ENCODE measurements at places on chromosomes 4 and X. TPM values are rescaled to one million over a fixed set of nuclear protein-coding genes. Genes with fewer than 3 reads are reported as not detected.

DNA sequence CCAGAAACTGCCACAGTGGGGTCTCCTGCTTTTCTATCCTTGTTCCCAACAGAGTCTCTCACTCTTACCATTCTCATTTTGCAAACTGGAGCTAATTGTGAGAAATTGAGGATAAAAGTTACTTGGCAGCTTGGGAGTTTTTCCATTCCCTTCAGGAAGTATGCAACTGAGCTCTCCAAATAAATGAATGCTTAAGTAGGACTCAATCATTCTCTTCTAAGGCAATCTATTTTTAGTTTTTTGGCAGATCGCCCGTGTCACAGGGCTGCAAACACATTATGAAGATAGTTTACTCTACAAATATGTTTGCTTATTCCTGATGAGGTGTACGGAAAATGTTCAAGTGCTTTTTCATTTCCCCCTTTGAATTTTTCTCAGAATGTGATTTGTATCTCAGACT is 5.3 kb downstream of the ASB11 start:
- no peaks in the 10 kb centered on the region for H3K36me3 ChIP-seq
- H3K4me3 ChIP-seq: no peak overlapping the region
- H3K27ac ChIP-seq: no peak overlapping the region
- H3K27me3 ChIP-seq: no peaks in the 10 kb centered on the region

DNA sequence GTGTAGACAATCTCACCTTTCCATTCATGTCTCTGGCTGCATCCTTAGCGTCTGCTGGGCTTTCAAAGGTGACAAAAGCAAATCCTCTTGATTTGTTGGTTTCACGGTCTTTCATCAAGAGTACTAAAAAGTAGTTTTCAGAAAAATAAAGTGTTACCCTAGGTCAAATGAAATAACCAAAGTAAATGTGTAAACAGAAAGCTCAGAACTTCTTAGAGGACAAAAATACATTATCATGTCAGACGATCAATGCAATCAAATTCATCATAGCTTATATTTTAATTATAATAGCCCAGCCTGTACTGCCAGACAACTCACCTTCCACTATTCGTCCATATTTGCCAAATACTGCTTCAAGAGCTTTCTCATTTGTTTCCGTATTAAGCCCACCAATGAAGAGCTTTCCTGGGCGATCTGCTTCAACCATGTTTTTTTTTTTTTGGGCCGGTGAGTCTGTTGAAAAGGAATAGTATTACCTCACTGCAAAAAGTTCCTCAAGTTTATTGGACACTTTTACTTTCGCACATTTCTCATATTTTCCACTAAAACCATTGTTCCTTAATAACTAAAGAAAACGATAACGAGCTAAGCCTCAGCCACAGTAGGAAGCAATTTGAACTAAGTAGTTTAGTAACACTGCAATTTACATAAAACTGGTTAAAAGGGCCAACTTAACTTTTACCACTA is 1.4 kb downstream of the RBMX start:
- H3K36me3 ChIP-seq: peaks cover 27% of the 10 kb centered on the region
- H3K27ac ChIP-seq: peak overlapping the region; percentile 96
- H3K4me3 ChIP-seq: peak overlapping the region; percentile 90
- H3K27me3 ChIP-seq: no peaks in the 10 kb centered on the region

DNA sequence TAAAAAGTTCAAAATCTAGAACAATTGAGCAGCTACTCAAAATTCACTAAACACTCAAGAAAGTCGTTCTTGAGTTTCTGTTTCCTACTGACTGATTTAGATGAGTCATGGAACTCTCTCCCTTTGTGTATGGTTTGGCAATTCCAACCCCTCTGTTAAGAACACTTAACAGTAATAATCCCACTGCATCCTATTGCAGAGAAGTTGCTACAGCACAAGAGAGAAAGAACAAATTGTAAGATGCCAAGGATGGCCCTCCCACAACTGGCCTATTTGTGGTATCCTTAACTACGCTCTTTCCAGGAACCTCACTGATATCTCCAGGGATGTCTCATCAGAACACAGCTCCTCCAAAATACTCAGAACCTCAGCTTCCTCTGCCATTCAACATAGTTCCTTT is 701.8 kb upstream of the TENM3 start:
- no peak for DNase-seq
- H3K27me3 ChIP-seq: no peaks in the 10 kb centered on the region
- no peaks in the 10 kb centered on the region for H3K36me3 ChIP-seq
- no peaks in the 10 kb centered on the region for H3K4me1 ChIP-seq
- no peak overlapping the region for H3K27ac ChIP-seq

DNA sequence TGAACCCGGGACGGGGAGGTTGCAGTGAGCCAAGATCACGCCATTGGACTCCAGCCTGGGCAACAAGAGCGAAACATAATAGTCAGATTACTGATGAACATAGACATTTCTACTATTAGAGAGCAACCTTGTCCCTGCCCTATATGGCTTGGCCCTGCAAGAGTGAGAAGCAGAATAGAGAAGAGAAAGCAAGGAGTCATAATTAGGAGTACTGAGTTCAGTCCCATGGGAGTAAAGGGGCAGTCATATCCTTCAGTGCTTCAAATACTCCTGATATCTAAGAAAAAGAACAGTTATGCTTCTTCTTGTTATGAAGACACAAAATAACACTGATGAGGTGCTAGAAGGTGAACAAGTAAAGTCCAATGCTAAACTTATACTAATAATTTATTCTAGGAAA is 33.8 kb downstream of the CLDN2 start:
- no peak overlapping the region for H3K4me3 ChIP-seq
- no peaks in the 10 kb centered on the region for H3K4me1 ChIP-seq

PPP2R2C gene
- 0.14 TPM for total RNA-seq

ANOS1 gene
- 8.9 TPM for total RNA-seq

ATP2B3 gene
- 0.68 TPM for total RNA-seq

All from thoracic aorta (tissue), 2 donors.